Right atrium auricular region (tissue), 2 donors: ENCODE measurements at places on chromosomes 2 and 18.

DNA sequence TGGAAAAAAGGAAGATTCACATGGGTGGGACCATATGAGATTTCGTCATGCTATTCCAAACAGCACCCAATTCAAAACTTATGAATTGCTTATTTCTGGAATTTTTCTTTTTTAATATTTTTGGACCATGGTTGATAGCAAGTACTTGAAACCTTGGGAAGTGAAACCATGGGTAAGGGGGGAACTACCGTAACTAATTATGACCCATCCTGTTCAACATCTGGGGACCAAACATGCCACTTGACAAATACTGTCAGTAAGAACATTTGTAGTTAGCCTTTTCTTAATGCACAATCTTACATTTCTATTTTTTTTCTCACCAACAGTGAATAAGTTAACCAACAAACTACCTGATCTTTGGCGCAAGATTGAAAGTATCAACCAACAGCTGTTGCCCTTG, 105.7 kb upstream of the TTC39C start:
- no peak for DNase-seq

DNA sequence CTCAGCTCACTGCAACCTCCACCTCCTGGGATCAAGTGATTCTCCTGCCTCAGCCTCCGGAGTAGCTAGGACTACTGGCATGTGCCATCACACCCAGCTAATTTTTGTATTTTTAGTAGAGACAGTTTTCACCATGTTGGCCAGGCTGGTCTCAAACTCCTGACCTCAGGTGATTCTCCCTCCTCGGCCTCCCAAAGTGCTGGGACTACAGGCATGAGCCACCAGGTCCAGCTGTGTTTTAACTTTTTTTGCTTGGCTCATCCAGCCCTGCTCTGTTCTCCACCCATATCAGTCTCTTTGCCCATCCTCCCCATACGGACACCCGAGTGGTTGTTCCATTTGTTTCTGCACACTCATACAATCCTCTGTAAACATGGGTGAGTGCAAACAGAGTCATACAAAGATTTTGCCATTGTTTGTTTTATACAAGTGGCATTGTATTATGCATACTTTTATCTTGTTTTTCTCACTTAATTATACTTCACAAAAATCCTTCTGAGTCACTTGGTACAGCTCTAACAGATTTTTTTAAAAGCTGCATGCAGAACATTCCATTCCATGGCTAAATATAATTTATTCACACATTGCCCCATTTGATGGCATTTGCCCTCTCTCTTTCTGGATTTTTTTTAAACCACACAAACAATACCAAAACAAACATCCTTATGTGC, 5.3 kb downstream of the APOB start:
- DNase-seq, result no peak

DNA sequence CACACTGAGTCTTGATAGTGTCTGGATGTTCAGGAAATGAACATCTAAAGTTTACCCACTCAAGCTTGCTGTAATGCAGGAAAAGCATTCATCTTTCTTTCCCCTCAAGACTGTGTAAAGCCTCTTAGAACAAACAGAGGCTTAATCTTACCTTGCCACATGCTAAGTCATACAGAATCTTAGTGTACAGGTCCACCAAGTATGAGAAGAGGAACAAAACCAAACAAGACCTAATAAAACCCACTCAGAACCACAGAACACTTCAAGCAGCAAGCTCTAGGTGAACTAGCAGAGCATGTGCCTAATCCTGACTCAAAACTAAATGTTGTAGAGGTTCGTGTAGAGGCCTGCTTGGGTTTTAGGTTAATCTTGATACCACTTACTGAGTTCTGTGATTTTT, 97.6 kb downstream of the SPTBN1 start:
- peak; percentile 1 for DNase-seq

- DNase-seq, result no peak
Measured at GRCh38 chr2:239377591-239377990, 23.2 kb downstream of the HDAC4 start.

- DNase-seq, result no peak
Measured at GRCh38 chr2:60302377-60303126, 250.9 kb downstream of the BCL11A start.

DNA sequence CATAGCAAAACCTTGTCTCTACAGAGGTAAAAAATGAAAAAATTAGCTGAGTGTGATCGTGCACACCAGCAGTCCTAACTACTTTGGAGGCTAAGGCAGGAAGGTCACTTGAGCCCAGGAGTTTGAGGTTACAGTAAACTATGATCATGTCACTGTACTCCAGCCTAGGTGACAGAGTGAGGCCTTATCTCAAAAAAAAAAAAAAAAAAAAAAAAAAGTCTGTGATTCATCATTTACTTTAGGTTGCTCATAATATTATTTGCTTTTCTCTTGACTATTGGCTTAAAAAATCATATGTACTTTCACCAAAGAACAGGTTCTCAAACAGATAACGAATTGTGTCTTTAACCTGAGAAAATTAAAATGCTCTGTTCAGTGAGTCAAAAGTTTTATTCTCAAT, 129.1 kb downstream of the MYO3B start:
- no peak for DNase-seq

- DNase-seq, result no peak
Measured at GRCh38 chr2:69453475-69454129, 16.4 kb upstream of the NFU1 start.

DNA sequence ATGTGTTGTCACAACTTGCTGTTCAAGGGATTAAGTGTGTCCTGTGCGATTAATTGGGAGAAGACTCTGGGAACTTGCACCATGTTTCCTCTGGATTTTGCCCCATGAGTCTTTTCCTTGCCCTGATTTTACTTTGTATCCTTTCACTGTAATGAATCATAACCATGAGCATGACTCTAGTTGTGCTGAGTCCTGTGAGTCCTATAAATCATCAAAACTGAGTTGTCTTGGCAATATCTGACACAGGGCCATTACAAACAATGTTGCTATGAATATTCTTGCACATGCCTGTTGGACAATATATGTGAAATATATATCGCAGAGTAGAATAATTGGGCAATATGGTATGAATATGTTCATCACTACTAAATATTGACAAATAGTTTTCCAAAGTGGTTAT, 56.5 kb upstream of the COL5A2 start:
- no peak for DNase-seq

- DNase-seq, result no peak
Measured at GRCh38 chr2:163191372-163191771, 352.8 kb upstream of the KCNH7 start.

GRCh38 chr2:140550821-140551220, 1580.0 kb downstream of the LRP1B start:
- DNase-seq, result no peak

DNA sequence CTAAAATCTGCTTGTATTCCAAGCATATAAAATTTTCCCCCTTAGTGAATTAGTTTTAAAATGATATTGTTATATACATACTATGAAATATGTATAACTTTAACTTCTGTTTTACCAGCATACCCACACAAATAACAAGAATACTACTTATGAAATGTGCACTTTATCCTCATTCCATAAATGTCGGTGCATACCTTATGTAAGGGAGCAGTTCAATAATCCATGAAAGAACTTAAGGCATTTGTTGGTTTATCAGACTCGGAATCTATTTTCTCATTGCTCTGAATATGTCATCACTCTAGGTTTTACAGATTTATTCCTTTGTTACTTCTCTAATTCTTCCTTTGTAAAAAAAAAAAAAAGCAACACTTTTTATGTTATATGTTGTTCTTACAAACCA, 12.5 kb upstream of the MFF start:
- DNase-seq, result no peak

GRCh38 chr2:107633580-107634147, 193.0 kb upstream of the RGPD4 start:
- no peak for DNase-seq

GRCh38 chr2:146541896-146542295, 1302.9 kb upstream of the ACVR2A start:
- DNase-seq, result no peak

- no peak for DNase-seq
Measured at GRCh38 chr2:236955521-236956030, 130.1 kb upstream of the COPS8 start.

GRCh38 chr2:169036736-169037440, 5.8 kb upstream of the ABCB11 start:
- no peak for DNase-seq
